SW 1271 (cell line): ENCODE measurements at places on chromosomes 5 and 9.
A peak's percentile ranks its signal among the peaks of the same experiment; 100 is the strongest.

- DNase-seq, result no peak
These were observed 118.8 kb upstream of the MTAP start for GRCh38 chr9:21683484-21684175.

- no peak for DNase-seq
These were observed 29.8 kb downstream of the MRRF start for GRCh38 chr9:122294531-122294930.

DNA sequence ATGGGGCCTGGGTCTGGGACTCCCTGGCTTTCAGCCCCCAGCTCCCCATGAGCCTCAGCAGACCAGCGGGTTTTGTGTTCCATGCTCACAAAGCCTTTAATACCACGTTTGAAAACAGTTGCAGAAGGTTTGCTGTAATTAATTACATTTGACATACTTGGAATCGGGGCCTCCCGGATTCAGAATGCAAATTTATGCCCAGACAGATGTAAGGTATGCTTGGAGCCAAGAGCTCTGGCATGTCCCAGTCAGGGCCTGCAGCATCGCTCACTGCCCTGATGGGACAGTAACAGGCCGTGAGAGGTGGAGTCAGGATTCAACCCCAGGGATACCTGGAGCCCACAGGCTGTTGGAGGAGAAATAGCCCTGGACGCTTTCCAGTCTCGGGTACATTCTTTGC, 12.2 kb downstream of the ZNF618 start:
- no peak for DNase-seq

GRCh38 chr5:157390551-157391297, 69.3 kb upstream of the NIPAL4 start:
- peak; percentile 98 for DNase-seq

- no peak for DNase-seq
These were observed 56.7 kb upstream of the NXNL2 start for GRCh38 chr9:88478246-88478645.

GRCh38 chr9:125522328-125522725, 184.7 kb downstream of the MAPKAP1 start:
- no peak for DNase-seq

- no peak for DNase-seq
These were observed 1.3 kb downstream of the ENHO start for GRCh38 chr9:34521406-34522045.

- peak; percentile 34 for DNase-seq
These were observed 63.2 kb downstream of the PRRT1B start for GRCh38 chr9:131608493-131609037.

GRCh38 chr5:55866934-55867333, 15.8 kb downstream of the IL31RA start:
- no peak for DNase-seq

DNA sequence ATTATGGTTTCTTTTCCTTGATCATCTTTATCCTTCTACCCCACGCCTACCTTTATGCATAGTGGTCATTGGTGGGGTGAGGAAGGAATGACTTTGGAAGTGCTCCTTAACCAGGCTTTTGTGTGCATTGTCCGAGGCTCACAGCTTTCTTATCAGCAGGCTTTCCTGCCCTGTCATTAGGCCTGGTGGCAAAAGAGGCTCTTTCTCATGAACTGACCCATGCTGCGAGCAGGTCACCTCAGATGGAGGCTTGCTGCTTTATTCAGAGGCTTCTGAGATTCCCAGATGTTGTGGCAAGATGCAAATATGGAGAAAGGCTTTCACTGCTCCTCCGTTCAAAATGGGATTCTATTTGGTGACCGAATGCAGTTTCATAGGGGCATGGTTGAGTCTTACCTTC, 57.4 kb upstream of the DMRTA1 start:
- no peak for DNase-seq

- no peak for DNase-seq
These were observed 1058.0 kb downstream of the MAT2B start for GRCh38 chr5:164563370-164563769.

- DNase-seq, result no peak
These were observed 4.0 kb upstream of the PCDHGA1 start for GRCh38 chr5:141326088-141326854.

- peak; percentile 10 for DNase-seq
These were observed 502.5 kb upstream of the ARRDC3 start for GRCh38 chr5:91885291-91886265.

GRCh38 chr5:142437563-142437962, 112.7 kb upstream of the SPRY4 start:
- DNase-seq, result no peak
